ENCODE measurements at places on chromosomes 7 and 10.

GRCh38 chr7:23273141-23273599, 26.0 kb upstream of the MALSU1 start:
- peak; percentile 83 for DNase-seq

GRCh38 chr7:90453259-90453891, 16.1 kb upstream of the PTTG1IP2 start:
- no peak for DNase-seq

DNA sequence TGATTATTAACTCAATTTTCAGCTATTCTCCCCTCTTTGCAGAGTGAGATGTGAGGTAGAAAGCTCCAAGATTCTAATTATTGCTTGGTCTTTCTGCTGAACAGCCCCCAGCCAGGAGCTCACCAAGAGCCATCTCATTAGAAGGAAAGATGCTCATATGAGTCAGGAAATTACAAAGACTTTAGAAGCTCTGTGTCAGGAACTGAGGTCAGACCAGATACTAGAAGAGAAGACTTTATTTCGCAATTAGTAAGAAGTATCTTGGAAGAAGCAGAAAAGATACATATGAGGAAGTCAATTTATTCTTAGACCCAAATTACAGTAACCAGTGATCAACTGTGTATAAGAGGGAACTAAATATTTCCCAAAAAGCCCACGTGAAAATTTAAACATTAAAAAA, 626.9 kb downstream of the ZWINT start:
- DNase-seq = no peak

DNA sequence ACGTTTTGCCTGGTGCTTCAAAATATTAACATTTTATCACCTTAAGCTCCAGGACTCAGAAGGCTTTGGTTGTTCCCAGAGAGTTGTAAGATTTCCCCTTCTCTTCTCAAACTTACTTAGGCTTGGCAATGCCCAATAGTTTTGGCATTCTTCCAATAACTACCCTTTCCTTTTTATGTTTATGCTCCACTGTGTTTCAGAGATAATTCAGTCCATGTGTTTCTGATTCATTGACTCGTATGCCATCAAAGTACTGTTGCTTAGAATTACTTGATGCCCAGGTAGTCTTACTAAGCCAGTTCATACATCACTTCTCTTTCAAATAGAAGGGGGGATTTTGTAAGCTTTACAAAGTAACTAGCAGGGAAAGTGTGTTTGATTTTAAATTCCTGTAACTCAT, 66.6 kb downstream of the AGMO start:
- DNase-seq = no peak

GRCh38 chr7:116340943-116341907, 130.9 kb downstream of the TES start:
- DNase-seq = no peak

DNA sequence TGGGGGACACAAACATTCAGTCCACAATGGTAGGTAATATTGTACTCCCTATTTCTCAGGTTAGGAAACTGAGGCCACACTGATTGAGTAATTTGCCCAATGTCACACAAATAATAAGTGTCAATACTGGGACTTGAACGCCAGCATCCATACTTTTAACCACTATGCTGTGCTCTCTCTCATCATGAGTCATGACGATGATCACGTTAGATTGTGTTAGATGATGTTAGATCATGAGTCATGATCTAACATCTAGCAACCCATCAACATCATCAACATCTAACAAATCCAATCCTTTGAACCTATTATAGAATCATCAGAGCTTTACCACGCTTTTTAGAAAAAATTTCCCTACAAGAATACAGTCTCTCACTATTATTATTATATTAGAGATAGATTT, 28.1 kb upstream of the HERPUD2 start:
- no peak for DNase-seq

GRCh38 chr7:141359262-141359661, 191.9 kb upstream of the AGK start:
- no peak for DNase-seq

GRCh38 chr10:132855889-132856288, 69.9 kb upstream of the NKX6-2 start:
- no peak for DNase-seq

GRCh38 chr10:102444851-102445250, 6.5 kb downstream of the C10orf95 start:
- no peak for DNase-seq

GRCh38 chr7:82247814-82248433, 195.7 kb downstream of the CACNA2D1 start:
- DNase-seq = no peak

DNA sequence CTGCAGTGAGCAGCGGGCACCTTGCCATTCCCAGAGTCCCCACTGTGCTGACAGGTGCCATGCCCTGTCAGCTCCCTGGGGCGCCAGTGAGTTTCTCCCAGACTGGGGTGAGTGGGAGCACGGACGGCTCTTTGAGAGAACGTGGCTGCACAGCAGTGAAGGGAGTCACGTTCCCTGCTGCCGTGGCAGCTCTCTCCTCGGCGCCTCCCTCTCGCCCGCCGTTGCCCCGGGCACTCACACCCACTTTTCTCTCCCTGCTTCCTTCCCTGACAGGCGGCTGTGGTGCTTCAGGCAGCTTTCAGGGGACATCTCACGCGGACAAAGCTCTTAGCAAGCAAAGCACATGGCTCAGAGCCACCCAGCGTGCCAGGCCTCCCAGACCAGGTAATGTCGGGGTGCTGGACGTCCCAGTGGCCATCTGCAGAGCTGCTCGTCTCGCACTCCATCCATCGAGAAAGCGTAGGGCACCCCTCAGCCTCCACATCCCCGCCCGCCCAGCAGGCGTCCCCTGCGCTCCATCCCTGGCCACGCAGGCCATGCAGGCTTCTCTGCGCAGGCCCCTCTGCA, 27.1 kb upstream of the TTYH3 start:
- DNase-seq = no peak

GRCh38 chr7:101186844-101187428, 6.8 kb upstream of the NAT16 start:
- no peak for DNase-seq

- no peak for DNase-seq
These were observed 16.2 kb upstream of the BLNK start for GRCh38 chr10:96287392-96288105.

- DNase-seq = no peak
These were observed 34.0 kb downstream of the CUL2 start for GRCh38 chr10:35056133-35056532.

DNA sequence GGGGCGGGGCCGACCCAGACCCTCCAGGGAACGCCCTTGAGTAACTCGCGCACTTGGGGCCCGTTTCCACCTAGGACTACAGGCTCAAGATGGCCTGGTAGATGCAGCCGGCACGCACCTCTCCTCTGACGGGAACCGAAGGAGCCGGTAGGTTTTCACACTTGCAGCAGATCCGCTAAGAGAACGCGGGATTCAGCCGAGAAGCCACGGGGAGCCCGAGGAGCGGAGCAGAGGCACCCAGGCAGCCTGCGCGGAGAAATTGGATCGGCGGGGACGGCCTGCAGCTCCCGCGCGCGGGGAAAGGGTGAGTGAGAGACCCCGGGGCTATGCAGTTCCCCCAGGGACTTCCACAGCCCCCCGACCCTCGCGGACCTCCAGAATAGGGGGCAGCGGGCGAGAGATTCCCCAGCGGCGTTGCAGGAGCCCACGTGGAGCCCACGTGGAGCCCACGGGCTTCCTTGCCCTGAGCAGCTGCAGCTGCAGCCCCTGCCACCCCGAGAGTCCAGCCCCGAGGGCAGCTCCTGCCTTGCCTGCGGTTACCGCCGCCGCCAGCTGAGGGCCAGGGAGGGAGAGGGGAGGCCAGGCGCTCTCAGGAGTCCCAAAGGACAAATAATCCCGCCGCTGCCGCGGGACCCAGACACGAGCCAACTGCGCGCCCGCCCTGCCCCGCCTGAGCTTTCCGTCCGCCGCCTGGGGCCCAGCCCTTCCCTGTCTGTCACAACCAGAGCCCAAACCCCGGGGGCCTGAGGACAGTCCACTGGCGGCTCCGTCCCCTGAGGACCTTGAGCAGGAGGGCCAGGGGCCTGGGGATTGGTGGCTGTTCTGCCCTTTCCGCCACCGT, 13.1 kb downstream of the IFT22 start:
- peak; percentile 85 for DNase-seq

DNA sequence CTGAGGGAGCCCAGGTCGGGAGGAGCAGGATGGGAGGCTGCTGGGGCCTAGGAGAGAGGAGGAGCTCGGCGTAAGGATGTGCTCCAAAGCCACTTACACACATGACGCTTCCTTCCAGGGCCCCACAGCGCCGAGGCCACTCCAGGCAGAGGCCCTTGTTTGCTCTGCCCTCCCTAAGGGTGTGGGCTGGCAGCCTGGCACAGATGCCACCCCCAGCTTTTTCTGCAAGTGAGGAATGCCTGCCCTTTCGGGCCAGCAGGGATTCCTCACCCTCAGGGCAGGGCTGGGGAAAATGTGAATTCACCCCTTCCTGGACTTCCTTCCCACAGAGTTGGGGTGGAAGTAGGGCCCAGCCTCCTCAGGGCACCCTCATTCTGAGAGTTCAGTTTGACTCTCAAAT, 5.6 kb upstream of the AQP1 start:
- no peak for DNase-seq

GRCh38 chr7:104444017-104444416, 115.6 kb downstream of the LHFPL3 start:
- DNase-seq = no peak

- no peak for DNase-seq
These were observed 222.9 kb downstream of the MTERF1 start for GRCh38 chr7:91657483-91658071.

Measured in HuH-7 (cell line).